ENCODE measurements at places on chromosomes 6 and 20. TPM values are rescaled to one million over a fixed set of nuclear protein-coding genes. Genes with fewer than 3 reads are reported as not detected.
A peak's percentile ranks its signal among the peaks of the same experiment; 100 is the strongest.

DNA sequence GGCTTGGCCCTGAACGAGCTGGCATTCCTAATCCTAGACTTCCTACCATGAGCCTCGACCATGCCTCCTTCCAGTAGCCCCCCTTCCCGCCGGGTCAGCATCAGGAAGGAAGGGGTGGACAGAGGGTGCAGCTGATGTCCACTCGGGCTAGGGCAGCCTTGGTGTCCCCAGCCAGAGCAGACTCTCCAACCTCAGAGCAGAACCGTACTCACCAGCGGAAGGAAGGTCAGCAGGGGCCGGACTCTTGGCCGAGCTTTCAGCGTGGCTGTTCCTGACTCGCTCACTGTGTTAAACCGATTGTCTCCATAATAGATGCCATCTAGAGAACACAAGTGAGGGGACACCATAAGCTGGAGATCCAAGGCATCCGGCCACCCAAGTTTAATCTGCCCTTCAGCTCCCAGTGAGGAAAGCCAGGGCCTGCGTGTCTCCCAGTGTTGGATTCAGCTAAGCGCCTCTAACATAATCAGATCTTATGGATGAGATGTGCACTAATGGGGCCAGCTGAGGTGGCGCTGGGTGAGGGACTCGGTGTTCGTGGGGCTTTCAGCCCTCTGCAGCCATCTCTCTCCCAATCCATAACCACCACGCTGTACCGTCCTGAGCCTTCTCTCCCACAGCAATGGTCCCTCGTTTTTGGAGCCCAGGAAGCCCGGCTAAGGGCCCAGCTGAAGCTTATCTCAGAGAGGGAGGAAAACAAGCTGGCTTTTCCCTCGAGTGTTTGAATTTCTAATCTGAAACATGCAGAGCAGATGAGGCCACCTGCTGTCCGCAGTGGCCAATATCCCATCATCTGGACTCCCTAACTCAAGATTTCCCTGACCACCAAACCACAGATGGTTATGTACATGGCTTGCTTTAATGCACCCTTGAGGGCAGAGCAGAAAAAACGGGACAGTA is 13.7 kb downstream of the C6orf132 start:
- no peak for DNase-seq

DNA sequence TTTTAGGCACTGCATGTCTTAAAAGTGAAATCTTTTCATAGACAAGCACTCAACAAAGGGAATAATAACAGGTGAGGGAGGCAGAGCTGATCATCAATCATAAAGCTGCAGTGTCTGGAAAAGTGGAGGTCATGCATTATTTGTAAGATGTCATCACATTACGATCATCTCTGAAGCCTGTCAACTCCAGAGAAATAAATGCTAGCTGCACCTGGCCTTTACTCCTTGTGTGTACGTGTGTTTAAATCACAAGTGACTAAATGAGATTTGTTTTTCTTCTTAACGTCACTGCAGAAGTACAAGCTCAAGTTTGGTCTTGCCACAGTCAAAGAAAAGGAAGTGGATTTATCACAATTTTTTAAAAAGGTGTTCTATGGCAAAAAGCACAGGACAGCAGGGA is 275.5 kb upstream of the SGK1 start:
- DNase-seq, result no peak

GRCh38 chr20:48761023-48761785 is 66.6 kb downstream of the PREX1 start:
- DNase-seq, result peak; percentile 85

- no peak for DNase-seq
Measured at GRCh38 chr20:52945862-52946522, 26.2 kb upstream of the TSHZ2 start.

DNA sequence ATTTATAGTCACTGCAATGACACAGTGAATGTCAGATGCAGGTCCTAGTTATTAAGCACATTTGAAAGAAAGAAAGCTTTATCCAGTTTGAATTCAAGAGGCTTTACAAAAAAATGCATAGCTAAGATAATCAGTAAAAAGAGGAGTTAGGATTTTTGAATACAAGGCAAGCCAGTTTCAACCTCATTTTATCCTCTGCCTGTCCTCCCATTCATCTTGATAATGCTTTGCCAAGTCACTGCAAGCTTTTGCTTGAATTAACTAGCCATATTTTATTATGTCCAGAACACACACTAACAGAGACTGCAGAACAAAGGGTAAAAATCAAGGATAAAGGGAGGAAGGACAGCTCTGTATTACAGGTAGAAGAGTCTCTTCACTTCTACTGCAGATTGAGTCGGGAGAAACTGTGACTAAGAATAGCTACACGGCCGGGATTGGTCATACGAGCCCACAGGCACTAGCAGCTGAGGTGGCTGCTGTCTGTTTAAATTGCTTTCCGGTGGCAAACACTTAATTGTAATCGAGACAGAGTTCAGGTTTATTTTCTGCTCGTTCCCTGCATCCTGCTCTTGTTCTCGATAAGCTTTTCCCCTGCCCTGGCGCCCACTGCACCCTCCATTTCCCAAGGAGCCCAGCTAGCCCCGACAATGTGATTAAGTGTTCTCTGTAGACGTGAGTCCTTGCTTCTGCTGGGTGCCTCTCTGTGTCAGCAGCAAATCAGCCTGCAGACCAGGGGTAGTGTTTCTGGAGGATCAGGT is 30.5 kb upstream of the AKAP12 start:
- no peak for DNase-seq

- no peak for DNase-seq
Measured at GRCh38 chr6:166910601-166911000, 45.7 kb downstream of the RNASET2 start.

GRCh38 chr6:259316-259715 is 33.0 kb upstream of the DUSP22 start:
- DNase-seq, result no peak

GRCh38 chr20:32966382-32966781 is 37.9 kb downstream of the SUN5 start:
- DNase-seq, result no peak

GRCh38 chr20:41408986-41409385 is 42.4 kb upstream of the EMILIN3 start:
- DNase-seq, result no peak

DNA sequence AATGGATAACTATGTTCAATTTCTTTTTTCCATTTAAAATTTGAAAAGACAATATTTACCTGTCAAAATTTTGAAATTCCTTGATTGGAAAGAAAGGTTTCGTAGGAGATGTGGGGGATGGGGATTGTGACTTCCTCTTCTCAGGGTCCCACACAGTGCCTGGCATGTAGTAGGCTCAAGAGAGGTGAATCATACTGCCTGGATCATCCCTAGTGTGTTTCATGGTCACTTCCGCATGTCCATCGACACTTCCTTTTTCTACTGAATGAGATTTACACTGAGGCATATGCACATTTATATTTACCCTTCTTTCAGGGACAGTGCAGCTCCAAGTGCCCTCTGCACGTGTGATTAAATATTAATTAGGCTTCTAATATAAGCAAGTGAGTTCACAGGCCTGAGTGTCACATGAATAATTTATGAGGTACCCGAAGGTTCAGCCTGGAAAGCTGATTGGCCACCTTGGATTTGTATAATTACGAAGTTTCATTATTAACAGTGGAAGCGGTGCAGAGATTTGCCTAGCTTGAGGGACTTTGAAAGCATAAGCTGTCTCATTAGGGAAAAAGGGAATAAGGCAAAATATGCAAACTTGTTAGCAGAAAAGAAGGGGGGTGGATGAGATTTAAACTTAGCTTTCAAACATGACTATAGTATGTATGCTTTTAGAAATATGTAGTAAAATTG is 177.5 kb upstream of the MMS22L start:
- no peak for DNase-seq

DNA sequence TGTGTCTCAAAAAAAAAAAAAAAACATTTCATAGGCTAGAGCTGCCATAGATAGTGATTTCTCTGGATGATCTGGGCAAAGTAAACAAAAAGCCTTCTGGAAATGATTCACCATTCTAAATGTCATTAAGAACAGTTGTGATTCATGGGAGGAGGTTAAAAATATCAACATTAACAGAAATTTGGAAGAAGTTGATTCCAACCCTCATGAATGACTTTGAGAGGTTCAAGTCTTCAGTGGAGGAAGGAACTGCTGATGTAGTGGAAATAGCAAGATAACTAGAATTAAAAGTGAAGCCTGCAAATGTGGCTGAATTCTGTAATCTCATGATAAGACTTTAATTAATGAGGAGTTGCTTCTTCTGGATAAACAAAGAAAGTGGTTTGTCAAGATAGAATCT is 26.8 kb upstream of the MMP24 start:
- DNase-seq, result no peak

DNA sequence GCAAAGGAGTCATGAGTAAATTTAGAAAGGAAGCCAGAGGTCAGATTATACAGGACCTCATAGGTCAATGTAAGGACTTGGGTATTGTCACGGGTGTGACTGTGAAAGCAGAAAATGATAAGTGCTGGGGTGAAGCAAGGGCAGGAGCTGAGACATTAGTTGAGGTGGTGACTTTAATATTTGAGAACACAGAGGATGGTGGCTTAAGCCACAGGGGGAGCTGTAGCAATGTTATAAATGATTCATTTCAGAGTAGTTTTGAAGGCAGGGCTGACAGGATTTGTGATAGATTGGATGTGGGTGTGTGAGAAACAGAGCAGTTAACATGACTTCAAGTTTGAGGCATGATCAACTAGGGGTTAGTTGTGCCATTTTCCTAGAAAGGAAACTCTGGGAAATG is 659.9 kb downstream of the EPM2A start:
- DNase-seq, result no peak

The TGM3 gene
- not detected for total RNA-seq

The CLVS2 gene
- total RNA-seq, result not detected

The DIDO1 gene
- 74.0 TPM for total RNA-seq

The B3GAT2 gene
- total RNA-seq, result not detected

The LPA gene
- total RNA-seq, result not detected

The HLA-DQA1 gene
- 2.7 TPM for total RNA-seq

The SIRPD gene
- total RNA-seq, result 0.23 TPM
